Suprapubic skin (tissue), 4 donors: ENCODE measurements at places on chromosomes 3 and 15. TPM values are rescaled to one million over a fixed set of nuclear protein-coding genes. Genes with fewer than 3 reads are reported as not detected.
A peak's percentile ranks its signal among the peaks of the same experiment; 100 is the strongest.

Gene ITPKA
- total RNA-seq, result 1.5 TPM

Gene LSAMP
- total RNA-seq, result 4.8 TPM

Gene CEP97
- 8.8 TPM for total RNA-seq

Gene SATB1
- total RNA-seq, result 41.9 TPM

Gene SLC6A6
- 94.3 TPM for total RNA-seq

Gene CACNA1D
- total RNA-seq, result 9.9 TPM

Gene POC1A
- total RNA-seq, result 4.8 TPM

Gene KNG1
- total RNA-seq, result 0.44 TPM

Gene SERINC4
- total RNA-seq, result 0.62 TPM

DNA sequence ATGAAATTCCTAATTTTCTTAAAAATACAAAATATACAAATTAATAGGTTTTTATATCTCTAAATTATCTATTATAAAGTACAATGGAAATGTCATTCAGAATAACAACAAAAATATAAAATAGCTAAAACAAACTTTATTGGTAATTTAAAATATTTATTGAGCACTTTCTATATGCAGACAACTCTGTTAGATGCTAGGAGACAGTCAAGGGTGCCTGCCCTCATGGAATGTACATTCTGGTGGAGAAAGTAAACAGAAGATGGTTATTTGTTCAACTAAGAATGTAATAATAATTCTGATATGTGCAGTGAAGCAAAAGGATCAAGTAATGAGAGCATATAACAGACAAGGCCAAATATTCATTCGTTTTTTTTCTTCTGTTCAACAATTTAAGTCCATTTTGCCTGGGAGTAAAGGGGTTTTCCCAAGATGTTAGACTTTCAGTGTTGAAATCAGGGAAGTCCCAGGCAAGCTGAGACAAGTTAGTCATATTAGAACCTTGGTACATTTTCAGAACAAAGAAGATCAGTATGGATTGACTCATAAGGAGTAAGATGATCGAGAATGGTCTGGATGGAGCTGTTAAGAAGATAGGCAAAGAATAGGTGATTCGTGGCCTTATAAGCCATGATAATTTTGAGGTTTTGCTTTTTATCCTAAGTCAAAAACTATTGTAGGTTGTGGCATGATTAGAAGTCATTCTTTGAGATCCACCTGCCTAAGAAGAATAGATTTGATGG, 150.2 kb upstream of the MLF1 start:
- no peak for DNase-seq

- DNase-seq, result no peak
These were observed 414.3 kb downstream of the RBMS3 start for GRCh38 chr3:29695201-29695600.

DNA sequence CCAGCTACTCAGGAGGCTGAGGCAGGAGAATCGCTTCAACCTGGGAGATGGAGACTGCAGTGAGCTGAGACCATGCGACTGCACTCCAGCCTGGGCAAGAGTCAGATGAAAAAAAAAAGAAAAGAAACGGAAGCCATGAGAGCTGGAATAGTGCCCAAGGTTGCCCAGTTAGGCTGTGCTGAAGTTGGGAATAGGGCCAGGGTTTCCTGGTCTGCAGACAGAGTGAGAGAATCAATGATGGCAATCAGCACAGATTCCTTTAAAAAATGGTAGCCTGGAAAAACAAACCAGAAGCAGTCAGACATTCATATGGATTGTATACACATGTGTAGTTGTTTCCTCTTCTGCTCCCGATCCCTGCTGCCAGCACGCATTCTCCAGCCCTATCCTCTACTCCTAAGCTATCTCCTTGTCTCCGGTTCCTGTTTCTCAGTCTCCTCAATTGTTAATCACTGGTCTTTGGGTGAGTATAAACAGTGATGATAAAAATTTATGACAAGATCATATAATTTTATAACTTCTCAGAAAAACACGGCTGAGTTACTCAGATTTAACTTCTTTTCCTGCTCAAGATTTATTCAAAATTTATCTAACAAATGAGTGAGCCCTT, 316.2 kb upstream of the UMPS start:
- no peak for DNase-seq

DNA sequence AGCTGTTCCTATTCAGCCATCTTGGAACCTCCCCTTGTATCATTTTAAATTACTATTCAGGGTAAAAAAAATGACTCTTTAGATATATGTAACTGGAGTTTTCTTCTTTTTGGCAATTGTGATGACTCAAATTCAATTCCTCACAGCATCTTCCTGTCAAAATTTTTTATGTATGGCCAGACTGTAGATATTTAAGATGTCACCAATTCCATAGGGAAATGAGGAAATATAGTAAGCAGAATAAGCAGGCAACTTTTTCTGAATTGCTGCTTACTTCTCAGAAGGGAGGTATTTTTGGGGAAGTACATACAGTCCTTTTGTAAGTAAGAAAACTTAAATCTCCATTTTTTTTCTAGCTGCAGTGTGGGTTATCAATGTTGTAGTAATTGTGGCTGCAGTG, 28.8 kb downstream of the EAF2 start:
- no peak for DNase-seq

GRCh38 chr3:121752261-121752660, 2.7 kb upstream of the GOLGB1 start:
- DNase-seq, result no peak

GRCh38 chr15:70799667-70800450, 36.5 kb upstream of the UACA start:
- no peak for DNase-seq

DNA sequence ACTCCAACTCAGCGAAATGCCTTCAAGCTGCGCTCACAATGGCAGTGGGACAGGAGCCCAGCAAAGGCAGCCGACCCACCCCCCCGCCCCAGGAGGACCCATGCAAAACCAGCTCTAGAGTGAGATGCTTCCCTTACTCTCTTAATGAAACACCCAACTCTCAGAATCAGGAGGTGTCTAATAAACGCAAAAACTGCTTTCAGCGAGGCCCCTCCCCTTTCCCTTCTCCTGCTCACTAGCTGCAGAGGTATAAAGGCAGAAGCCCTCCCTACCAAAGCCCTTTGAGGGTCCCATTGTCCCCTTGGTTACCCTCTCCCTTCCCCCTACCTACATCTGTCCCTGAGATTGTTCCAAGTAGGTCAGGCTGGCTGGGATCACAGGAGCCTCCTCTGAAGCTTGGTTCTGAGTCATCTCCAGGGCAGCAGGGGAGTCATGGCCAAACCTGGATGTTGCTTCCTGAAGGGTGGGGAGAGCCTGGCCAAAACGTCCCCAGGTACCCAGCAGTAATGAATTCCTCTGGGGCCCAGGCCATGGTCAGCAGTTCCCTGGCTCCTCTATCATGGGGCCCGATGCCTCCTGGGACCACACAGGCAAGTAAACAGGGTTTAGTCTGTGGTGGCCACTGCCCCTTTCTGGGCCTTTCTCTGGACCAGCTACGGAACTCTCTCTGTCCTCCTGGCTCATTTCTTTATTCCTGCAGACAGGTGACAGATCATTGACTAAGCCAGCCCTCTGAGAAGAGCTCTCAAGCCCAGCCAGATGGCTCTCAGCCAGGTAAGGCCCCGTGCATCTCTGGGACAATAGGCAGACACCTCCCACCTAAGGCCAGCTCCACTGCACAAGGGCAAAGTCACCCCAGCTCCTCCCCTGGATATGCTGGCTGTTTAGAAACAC, 8.6 kb downstream of the KLHL25 start:
- no peak for DNase-seq

- peak; percentile 7 for DNase-seq
These were observed 53.0 kb downstream of the CMTM6 start for GRCh38 chr3:32449691-32450090.

DNA sequence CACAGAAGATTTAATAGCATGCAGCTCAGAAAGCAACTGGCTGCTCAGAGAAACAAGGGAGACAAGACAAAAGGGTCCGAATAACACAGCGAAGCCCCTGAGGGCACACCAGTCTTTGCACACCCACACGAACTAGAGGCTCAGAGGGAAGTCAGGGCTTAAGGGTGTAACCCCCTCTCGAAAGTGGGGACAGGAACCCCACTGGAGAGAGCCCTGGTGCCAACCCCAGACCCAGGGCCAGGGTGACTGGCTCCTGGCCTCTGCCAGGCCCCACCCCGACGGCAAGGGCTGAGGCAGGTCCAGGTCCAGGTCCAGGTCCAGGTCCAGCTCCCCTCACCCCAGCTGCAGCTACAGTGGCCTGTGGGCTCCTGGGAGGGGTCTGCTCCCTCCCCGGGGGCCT, 10.5 kb upstream of the PRR23E start:
- no peak for DNase-seq

GRCh38 chr3:105834768-105835167, 34.0 kb downstream of the CBLB start:
- no peak for DNase-seq

DNA sequence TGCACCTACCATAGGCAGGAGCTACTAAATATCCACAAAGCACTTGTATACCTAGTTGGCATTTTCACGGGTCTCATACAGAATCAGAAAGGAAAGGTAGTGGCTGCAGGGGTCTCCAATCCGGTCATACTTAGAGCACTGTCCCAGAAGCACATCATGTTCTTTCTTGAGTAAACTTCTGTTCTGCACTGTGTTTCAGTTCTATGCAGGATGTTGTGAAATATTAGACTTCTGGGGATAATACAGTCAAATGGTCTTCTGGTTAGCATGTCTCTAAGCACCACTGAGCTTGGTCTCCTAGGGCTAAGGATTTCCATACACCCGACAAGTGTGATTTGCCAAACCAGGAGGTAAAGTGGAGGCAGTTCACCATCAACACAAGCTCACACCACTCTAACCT, 27.9 kb downstream of the MINDY4B start:
- no peak for DNase-seq

GRCh38 chr3:72311425-72311824, 526.5 kb upstream of the PROK2 start:
- DNase-seq, result no peak

DNA sequence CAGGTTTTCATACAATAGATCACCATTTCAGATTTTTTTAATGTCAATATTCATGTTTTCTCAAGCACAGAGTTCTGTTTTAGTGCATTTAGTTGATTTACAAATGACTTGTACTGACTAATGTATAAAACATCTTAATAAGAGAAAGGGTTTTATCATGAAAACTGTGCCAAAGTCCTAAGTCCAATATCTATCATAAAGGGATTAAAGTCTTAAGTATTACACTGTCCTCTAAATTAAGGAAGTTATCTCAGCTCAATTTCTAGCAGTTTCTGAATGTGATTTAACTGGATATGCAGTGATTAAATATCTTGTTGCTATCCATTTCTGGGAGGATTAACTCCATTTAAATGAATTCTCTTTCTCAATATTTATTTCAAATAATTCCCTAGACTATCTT, 381.1 kb upstream of the CNTN4 start:
- no peak for DNase-seq

GRCh38 chr15:34782901-34783300, 12.4 kb downstream of the ACTC1 start:
- DNase-seq, result no peak

- peak; percentile 60 for DNase-seq
These were observed 25.1 kb downstream of the FSTL1 start for GRCh38 chr3:120425572-120426250.

GRCh38 chr3:27792869-27793268, 70.7 kb upstream of the EOMES start:
- no peak for DNase-seq

DNA sequence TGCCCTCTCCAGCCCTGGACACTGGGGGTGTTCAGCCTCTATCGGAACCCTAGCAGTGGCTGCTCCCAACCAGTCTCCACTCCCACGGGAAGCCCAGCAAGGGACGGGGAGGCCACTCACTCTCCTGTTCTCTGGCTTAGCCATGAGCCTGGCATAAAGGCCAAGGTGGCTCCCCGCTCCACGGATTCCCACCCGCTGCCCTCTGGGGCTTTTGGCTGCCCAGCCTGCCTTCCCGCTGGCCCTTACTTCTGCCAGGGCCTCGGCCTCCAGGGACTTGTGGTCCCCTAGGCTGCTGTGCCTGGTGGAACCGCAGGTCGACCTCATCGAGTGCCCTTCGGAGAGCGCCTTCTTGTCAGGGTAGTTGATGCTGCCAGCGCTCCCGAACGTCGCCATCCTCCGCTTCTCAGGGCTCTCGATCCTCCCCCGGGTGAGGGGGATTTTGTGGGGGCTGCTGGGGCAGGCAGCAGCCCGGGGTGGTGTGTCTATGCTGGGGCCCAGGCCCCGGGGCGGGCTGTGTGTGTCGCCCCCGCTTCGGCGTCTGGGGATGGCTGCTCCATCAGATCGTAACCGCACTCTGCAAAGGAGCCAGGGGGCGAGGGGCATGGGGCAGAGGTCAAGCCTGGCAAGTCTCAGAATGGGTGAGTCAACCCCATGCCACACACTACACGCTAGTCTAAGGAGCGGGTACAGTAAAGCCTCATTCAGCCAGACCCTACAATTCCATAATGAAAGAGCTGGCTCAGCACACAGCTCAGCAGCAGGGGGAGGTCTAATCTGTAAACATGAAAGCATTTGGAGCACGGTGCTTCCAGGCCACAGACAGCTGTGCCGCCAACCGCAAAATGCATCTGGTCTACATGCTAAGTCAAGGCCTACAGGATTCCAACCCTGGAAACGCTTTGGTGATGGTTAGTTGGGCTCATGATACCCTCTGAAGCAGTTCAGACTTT, 27.3 kb upstream of the RAD18 start:
- DNase-seq, result no peak

GRCh38 chr15:71781179-71781964, 29.0 kb upstream of the NR2E3 start:
- no peak for DNase-seq

DNA sequence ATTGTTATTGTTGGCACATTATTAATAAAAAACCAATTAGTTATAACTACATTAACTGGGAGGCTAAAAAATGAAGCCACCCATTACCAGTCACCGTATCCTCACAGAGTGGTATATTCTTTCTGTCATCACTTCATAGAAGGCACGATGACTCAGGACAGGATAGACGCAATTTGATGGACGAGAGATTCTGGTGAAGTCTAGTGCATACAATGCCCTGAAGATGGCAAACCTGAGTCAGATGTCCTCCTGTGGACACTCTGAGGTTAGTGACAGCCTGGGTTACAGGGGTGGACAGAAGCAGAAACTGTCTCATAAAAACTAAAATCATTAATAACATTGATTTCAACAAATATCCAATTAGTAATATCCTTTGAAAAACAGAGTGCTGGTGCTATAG, 150.3 kb downstream of the SLC9A9 start:
- DNase-seq, result no peak

GRCh38 chr3:107077391-107077790, 299.8 kb upstream of the CCDC54 start:
- DNase-seq, result no peak

DNA sequence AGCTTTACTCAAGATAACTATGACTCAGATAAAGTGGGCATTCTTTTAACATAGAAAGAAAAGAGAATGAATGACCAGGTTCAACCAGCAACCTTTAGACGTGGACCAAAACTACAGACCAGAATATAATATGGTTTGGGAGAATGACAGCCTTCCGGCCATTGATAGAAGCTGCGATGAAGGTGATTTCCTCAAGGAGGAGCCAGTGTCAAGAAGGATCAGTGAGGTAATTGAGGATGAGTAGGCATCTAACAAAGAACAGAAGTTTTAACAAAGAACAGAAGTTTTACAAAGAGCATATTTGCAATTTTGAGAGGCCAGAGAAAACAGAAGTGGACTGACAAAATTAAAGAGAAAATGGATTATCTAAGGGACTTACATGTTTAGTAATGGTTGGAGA, 289.0 kb upstream of the AGTR1 start:
- DNase-seq, result no peak
